ENCODE measurements at places on chromosomes 6 and 20.

- no peak for DNase-seq
These were observed 170.7 kb downstream of the ERMARD start for GRCh38 chr6:169921853-169922824.

DNA sequence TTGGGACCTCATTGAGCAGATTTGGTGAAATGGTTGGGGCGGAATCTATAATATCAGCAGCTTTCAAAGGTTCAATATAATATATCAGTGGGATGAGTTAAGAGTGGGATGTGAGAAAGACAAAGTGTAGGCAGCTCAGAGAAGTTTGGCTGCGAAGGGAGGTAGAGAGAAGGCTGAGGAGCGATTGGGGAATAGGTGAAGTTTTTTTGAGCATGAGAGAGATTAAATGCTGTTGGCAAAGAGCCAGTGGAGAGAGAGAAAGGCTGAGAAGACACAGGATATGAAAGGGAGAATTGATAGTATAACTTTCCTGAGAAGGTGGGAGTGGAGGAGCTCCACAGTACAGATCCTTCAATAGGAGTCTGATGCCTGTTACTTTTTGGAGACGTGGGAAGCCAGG, 12.1 kb upstream of the SERINC3 start:
- no peak for DNase-seq

GRCh38 chr20:44615876-44616603, 33.7 kb downstream of the PKIG start:
- no peak for DNase-seq

DNA sequence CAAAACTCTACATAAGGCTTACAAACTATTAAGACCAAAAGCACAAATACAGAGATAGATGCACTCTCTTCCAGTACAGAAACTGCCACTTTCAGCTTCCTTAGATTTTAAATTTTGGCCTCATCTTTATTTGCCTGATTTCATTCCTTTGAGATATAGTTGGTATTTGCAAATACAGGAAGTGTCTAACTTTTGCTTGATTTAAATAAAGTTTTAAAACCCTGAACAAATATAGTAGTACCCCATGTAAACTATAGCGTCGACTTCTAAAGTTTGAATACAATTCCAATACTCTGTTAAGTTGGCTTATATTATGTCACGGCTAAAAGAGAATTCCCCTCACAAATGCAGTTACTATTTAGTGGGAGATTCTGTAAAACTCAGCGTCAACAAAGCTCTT, 1.2 kb upstream of the CLDN20 start:
- no peak for DNase-seq

GRCh38 chr6:131804131-131804530, 3.7 kb upstream of the ENPP1 start:
- no peak for DNase-seq

DNA sequence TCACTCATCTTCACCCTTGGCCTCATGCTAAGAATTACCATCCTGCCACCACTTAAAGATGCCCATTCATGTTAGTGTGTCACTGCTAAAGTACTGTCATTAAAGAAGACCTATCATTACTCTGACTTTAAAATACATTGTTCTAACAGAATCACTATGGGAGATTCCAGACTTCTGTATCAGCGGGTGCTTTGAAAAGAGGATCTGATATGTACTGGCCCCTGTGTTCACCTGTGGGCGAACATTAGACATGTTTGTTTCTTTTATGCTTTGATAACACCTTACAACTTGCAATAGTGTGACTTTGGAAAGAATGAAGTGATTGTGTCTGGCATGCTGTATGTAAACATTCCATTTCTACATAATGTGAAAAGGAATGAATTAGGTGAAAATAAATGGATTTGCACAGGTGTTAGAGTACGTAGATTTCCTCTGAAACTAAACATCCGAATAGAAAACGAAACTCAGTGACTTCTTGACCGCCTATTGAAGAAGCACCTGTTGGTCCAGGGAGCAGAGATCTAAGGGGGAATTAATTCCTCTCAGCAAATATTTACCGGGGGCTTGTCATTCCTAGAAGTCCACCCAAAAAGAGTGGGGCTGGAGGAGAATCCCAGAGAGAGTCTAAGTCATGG, 132.3 kb downstream of the CARMIL1 start:
- DNase-seq, result no peak

GRCh38 chr6:66396145-66396544, 689.1 kb upstream of the EYS start:
- no peak for DNase-seq

DNA sequence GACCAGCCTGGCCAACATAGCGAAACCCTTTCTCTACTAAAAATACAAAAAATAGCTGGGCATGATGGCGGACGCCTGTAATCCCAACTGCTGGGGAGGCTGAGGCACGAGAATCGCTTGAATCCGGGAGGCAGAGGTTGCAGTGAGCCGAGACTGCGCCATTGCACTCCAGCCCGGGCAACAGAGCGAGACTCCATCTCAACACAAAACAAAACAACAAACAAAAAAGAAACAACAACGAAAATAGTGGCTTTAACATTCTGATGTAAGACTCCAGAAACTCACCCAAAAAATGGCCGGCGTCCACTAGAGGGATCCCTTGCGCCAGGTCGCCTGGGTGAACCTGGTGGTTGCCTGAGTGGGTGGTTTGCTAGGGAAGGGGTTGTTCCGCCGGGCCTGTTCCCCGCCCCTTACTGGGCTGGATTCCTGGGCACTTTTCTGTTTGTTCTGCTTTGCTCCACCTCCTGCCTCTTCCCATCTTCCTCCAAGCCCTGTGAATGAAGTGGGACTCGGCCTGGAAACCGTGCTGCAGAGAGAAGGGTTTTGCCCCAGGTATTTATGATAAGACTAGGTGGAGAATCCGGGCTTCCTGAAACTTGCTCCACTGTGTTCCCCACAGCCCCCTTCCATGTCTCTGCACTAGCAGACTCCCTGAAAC, 1.5 kb downstream of the PABPC1L start:
- DNase-seq, result no peak
